ENCODE measurements at places on chromosomes 7 and 10.

GRCh38 chr10:118141471-118141870 is 94.7 kb upstream of the RAB11FIP2 start:
- no peak for DNase-seq

GRCh38 chr7:70042533-70042932 is 444.3 kb downstream of the AUTS2 start:
- DNase-seq: no peak

DNA sequence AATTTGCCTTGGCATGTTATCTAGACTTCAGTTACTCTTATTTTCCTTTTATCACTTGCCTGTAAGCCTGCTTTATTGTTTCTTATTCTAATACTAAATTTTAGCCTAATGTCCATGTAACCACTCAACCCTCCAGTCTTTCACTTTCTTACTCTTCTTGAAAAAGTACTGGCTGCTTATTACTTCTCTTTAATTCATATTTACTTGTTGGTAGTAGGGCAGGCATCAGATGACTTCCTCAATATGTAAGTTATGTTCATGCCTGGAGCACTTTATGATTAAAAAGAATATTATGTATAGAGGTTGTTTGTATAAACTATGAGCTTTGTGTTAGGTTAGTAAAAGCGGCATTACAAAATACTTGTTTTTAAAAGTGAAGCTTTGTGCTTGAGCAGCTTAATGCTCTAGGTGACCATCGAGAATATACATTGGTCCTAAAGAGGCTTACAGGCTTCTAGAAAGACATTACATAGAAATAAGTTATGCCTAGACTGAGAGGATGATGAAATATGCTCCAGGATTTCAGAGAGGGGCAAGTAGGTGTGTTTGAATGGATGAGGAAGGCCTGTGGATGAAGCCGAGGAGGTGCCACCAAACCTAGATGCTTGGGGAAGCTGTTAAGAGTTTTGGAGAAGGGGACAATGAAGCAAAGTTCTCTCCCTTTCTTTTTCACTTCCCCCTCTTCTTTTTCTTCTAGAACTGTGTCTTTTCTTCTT is 207.1 kb upstream of the HDAC9 start:
- no peak for DNase-seq

- DNase-seq: no peak
Measured at GRCh38 chr10:15789793-15790525, 70.2 kb upstream of the ITGA8 start.

- no peak for DNase-seq
Measured at GRCh38 chr7:6615723-6616555, 529 bp downstream of the ZNF853 start.
